GM12878 (cell line): ENCODE measurements at places on chromosomes 5 and 9. TPM values are rescaled to one million over a fixed set of nuclear protein-coding genes. Genes with fewer than 3 reads are reported as not detected.

DNA sequence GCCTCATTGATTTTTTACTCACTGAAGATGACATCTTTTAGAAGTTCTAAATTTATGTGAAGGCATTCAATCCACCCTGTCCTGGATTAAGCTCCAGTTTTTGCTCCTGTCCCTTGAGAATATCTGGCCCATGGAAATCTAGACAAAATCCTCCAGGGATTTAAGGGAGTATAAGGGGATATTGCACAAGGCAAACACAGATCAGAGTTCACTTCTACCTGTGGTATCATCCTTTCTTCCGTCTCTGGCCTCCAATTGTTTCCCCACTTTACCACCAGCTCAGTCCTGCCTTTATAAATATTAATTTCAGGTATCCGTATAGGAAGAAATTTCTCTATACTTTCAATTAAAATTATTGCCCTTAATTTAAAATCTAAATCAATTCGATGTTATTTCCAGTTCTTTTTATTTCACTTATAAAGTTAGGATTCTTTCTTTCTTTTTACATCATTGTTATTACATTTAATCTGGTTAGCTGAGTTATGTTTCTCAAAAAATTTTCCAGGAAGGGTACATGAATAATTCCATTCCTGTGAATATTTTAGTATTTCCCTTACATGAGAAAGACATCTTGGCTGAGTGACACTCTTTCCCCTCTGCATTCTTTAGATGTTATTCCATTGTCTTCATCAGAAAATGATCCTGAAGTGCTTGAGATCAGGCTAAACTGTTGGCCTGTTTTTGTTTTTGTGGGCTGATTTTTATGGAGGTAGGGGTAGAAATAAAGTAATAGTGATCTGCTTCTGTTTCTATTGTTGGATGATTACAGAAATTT, 194.3 kb upstream of the MAP3K1 start:
- DNase-seq, result no peak

CKS2 gene
- 172 and 182 TPM in 2 replicates for total RNA-seq

DNA sequence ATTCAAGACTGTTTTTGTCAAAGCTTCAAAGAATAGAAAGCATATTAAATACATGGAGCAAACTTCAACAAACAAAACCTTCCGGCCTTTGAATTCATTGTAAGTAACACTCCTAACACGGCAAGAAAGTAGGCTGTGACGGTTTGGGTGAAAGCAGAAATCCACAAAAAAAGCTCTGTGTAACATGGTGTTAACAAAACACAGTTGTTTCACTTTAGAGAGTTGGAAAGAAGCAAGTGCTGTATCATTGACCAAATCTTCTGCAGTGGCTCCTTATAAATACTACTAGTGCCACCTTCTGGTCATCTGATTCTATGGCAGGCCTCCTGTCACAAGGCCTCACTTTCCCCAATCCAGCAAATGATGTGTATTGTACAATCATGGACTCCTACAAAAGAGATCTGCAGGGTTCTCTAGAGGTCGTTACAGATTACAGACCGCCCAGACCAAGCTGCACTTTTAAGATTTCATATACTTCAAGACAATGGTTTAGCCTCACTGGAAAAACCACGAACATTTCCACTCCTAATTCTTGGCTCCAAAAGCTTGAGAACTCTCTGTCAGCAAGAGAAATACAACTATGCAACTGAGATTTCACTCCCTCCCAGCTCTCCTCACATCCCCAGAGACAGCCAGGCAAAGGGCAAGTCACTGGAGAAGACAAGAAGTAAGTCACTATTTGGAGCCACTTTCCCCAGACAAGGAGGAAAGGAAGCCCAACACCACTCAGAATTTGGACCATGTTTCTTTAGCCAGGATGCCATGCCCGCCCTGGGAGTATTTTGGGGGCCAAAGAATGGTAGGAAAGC, 196.2 kb downstream of the DTWD2 start:
- peak; percentile 36 for DNase-seq

- no peak for DNase-seq
Measured at GRCh38 chr5:139418793-139419192, 14.9 kb upstream of the SPATA24 start.

DNA sequence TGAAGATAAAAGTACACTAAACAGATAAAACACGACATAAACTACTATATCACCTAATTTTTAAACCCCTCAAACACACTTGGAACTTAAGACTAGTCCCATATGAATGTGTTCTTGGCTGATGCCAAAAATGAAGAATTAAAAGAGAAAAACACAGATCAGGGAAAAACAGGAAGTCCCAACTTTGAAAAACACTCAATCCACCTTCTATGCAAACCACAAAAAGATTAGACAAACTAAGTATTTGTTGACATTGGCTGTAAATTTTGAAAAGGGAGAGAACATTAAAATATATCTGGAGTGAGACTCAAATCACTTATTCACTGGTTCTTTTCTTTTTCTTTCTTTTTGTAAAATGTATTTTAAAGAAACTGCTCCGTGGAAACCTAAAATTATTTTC, 81.4 kb downstream of the ANKH start:
- no peak for DNase-seq

DDX4 gene
- total RNA-seq, result 0.36 TPM in 1 of 2 replicates, not detected in the other

NR2F1-AS1 gene
- total RNA-seq, result 0.19 and 0.62 TPM in 2 replicates

FOXD4L5 gene
- total RNA-seq, result 0.21 and 0.29 TPM in 2 replicates

DNA sequence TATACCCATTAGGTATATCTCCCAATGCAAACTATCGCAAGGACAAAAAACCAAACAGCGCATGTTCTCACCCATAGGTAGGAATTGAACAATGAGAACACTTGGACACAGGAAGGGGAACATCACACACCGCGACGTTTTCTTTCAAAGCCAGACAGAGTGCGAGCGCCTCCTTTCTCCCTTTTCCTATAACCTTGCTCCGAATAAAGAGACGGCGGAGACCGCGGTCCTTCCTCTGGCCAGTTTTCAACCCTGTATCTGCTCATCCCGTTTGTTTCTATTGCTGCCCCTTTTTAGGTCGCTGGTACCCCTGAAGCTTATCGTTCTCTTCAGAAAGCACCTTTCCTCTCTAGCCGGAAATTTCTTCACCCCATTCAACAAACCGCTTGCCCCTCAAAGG, 1.3 kb downstream of the LVRN start:
- no peak for DNase-seq

DNA sequence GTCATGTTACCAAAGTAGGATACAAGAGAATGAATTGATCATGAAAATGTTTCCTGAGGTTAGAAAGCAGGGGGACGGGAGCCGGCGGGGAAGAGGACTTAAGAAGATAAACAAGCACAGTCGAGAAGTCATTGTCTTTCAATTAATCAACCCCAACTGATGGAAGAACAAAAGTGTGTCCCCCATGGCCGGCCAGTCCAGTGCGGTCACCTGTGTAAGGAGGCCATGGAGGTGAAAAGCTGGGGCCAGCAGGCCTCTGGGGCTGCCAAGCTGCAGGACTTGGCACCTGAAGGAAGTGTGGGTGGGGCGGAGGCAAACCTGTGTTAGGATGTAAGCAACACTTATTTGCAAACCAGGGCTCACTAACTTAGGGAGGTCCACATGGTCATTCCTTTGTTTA, 223.3 kb upstream of the TBCA start:
- DNase-seq, result no peak

GRCh38 chr5:19241690-19242089, 746.3 kb downstream of the CDH18 start:
- DNase-seq, result no peak

HNRNPH1 gene
- total RNA-seq, result 603 and 690 TPM in 2 replicates

GRCh38 chr9:15277400-15278090, 29.5 kb downstream of the TTC39B start:
- no peak for DNase-seq

C9orf50 gene
- total RNA-seq, result not detected in 2 replicates

- DNase-seq, result no peak
Measured at GRCh38 chr9:76374783-76375559, 19.3 kb downstream of the RFK start.

NEUROG1 gene
- not detected in 2 replicates for total RNA-seq

GRCh38 chr9:125655691-125656410, 51.2 kb downstream of the MAPKAP1 start:
- DNase-seq, result no peak

GRCh38 chr5:63812693-63813092, 149.6 kb downstream of the HTR1A start:
- no peak for DNase-seq

DMRT3 gene
- total RNA-seq, result not detected in 2 replicates

DNA sequence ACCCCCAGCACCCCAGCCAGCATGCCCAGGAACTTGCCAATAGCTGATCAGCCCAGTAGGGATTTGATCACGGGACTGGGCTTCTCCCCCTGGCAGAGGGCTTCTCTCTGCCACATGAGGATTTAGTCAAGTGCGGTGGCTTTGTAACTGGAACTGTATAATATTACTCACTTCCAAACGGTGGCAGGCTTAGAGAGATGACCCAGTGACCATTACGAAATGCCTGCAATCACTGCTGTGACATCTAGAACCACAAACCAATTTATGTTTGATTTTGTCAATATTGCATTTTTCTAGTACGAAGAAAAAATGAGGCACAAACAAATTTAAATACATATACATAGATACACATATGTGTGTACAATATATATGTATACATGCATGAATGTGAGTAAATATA, 192.1 kb downstream of the ERCC6L2 start:
- no peak for DNase-seq

- no peak for DNase-seq
Measured at GRCh38 chr5:84253946-84254345, 130.7 kb downstream of the EDIL3 start.

DNA sequence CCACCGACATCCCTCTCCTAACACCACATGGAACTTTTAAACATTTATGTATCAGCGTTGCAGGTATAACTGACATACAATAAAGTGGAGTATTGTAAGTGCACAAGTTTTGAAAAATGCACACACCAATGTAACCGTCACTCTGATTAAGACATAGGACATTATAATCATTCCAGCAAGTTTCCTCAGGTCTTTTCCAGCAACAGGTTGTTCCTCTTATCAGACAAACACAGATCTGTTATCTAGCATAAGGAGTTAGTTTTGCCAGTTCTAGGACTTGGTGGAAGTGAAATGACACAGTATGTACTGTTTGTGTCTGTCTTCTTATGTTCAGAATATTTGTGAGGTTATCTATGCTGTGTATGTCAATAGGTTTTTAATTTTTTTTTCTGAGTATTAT, 69.5 kb upstream of the TRPC7 start:
- DNase-seq, result no peak

GRCh38 chr5:76986825-76987526, 34.1 kb downstream of the CRHBP start:
- DNase-seq, result no peak

- DNase-seq, result peak; percentile 20
Measured at GRCh38 chr9:35882263-35882848, 12.2 kb upstream of the OR13J1 start.

- no peak for DNase-seq
Measured at GRCh38 chr9:78746010-78746409, 449.1 kb downstream of the PSAT1 start.

- no peak for DNase-seq
Measured at GRCh38 chr9:130201399-130201873, 29.2 kb downstream of the NCS1 start.

GRCh38 chr9:126546036-126546435, 67.7 kb upstream of the LMX1B start:
- no peak for DNase-seq

RNF208 gene
- 10.7 and 12.0 TPM in 2 replicates for total RNA-seq

TSLP gene
- total RNA-seq, result not detected in 2 replicates

- DNase-seq, result no peak
Measured at GRCh38 chr9:15843931-15844330, 291.1 kb downstream of the CCDC171 start.

- DNase-seq, result peak; percentile 71
Measured at GRCh38 chr5:79456890-79457583, 56.9 kb downstream of the HOMER1 start.

ABLIM3 gene
- total RNA-seq, result 0.13 TPM in 1 of 2 replicates, not detected in the other

DNA sequence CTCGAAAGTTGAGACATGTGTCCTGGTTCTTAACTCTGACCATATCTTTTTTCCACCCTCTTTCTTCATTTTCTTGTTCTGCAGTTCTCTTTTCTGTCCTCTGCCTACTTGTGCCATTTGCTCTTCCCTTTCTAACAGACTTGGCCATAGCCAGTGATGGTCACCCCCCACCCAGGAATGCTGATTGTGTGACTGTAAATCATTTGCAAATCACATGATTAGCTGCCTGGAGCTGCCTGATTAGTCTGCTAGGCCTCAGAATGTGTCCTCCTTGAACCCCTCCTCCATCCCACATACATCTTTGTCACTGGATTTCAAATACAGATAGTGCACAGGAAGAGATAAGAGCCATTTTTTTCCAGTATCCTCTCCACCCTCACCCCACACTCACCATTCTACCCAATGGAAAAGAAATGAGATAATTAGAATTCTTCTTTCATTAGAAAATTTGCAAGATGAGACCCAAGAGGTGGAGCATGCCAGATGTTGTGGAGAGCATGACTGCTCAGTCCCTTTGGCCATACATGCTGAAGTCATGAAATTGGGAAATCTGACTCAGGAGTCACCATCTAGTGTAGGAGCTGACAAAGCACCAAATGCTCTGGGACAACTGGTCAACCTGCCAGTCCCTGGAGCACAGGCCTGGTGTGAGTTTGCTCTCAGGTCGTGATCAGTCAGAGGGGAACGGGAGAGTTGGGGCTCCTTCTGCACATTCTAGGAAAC, 538.2 kb downstream of the CCDC171 start:
- no peak for DNase-seq

C9orf152 gene
- not detected in 2 replicates for total RNA-seq

BRINP1 gene
- total RNA-seq, result not detected in 2 replicates

TMEM203 gene
- 43.8 and 44.9 TPM in 2 replicates for total RNA-seq

GRCh38 chr5:126052120-126052519, 371.1 kb upstream of the GRAMD2B start:
- DNase-seq, result no peak

GRCh38 chr5:132774896-132775295, 2.1 kb downstream of the SEPTIN8 start:
- DNase-seq, result no peak

GRCh38 chr5:32991421-32991815, 280.3 kb downstream of the NPR3 start:
- DNase-seq, result no peak

GRCh38 chr5:145903867-145904266, 31.1 kb upstream of the GRXCR2 start:
- no peak for DNase-seq

SPINK13 gene
- not detected in 2 replicates for total RNA-seq

FOXD4 gene
- total RNA-seq, result 0.24 TPM in 1 of 2 replicates, not detected in the other

TOR1B gene
- total RNA-seq, result 11.3 and 11.6 TPM in 2 replicates
